Activated gamma-delta T cell treated with Interleukin-2 at 50 U/mL for 16 hours (primary cell): ENCODE measurements at places on chromosomes 2 and 18.
A peak's percentile ranks its signal among the peaks of the same experiment; 100 is the strongest.

DNA sequence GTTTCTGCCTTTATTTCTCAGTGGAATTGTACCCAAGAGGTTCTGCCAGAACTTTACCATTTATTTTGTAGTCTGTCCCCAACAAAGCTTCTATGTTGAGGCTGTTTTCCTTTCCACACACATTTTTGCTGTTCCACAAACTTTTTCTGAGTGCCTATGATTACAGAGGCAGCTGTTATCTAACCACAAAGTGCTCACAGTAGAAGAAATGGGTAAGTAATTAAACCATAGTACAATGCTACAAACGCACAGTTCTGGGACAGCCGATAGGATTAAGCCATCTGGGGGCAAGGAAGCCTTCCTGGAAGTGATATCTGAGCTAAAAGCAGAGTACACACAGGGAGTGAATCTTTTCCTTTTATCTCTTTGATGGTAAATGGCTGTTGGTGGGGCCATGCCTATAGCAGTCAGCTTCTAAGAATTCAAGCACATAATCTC is 3.9 kb upstream of the MGAT4A start:
- no peak for DNase-seq

- no peak for DNase-seq
These were observed 37.1 kb downstream of the AGFG1 start for GRCh38 chr2:227509076-227509475.

DNA sequence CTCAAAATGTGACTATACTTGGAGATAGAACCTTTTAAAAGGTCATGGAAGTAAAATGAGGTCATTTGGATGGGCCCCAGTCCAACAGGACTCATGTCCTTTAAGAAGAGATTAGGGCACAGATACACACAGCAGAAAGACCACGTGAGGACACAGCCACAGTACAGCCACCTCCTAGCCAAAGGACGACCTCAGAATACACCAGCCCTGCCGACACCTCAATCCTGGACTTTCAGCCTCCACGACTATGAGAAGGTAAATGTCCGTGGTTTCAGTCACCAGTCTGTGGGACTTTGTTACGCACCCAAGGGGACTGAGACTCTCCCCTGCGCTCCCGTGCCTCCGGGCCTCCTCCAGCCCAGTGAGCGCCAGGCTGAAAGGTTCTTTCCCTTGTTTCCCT is 30.2 kb upstream of the HPCAL1 start:
- no peak for DNase-seq

DNA sequence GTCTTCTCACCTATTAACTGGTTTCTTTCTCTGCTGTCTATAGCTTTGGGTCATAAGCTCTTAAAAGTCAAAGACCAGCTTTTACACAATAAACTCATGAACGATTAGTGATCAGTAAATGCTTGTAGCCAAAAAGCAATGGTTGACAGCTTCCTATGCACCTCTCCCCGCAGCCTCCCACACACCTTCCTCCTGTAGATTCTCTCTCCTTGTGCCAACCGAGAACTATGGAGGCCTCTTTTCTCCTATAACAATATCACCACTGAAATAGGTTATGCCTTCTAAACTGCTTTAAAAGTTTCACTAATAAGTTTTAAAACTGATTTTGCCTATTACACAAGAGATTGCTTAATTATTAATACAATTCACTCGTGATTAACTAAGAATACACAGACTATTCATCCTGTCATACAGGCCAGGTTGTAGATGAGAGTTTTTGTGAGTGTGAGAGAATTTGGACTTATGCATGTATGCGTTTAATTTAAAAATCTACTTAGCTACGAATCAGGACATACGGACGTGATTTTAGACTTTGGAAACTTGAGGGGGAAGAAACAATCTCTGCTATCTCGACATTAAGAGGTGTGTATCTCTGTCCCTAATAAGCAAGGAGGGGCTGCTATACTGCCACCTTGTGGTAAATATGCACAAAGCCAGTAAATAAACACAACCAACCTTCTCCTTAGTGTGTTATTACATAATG is 229.1 kb upstream of the RBBP8 start:
- no peak for DNase-seq

- no peak for DNase-seq
These were observed 135.4 kb downstream of the PHLPP1 start for GRCh38 chr18:62850619-62851306.

DNA sequence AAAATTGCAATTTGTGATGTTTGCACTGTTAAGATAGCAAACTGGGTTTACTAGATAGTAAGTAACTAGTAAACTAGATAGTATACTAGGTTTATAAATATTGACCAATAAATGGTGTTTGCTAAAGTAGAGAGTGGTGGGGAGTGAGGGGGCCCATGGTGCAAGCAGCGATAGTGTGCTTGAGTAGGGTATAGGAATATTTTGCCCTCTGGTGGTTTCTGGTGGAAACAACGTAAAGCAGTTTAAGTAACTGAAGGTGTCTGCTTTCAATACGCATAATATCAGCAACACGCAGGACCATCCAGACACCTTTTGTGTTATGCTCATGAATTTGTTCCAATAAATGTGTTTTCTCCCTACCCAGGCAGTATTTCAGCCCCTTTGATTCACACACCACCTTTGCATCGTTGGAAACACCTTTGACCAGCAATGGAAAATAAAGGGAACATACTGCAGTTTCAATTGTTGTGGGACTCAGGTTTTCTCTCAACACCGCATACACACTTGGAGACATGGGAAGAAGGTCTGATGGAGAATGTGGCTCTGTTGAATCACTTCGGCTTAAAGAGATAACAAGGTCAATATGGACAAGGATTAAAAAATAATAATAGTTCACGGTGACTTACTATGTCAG is 16.7 kb upstream of the STAT1 start:
- peak; percentile 39 for DNase-seq

DNA sequence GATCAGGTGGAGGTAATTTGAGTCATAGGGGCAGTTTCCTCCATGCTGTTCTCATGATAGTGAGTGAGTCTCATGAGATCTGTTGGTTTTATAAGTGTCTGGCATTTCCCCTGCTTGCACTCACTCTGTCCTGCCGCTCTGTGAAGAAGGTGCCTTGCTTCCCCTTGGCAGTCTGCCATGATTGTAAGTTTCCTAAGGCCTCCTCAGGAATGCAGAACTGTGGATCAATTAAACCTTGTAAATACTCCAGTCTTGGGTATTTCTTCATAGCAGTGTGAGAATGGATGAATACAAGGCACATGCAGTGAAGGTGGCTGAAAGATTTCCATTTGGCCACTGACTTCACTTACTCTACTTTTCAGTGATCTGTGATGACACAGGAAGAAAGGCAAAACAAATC is 133.7 kb downstream of the SH3BP4 start:
- no peak for DNase-seq

DNA sequence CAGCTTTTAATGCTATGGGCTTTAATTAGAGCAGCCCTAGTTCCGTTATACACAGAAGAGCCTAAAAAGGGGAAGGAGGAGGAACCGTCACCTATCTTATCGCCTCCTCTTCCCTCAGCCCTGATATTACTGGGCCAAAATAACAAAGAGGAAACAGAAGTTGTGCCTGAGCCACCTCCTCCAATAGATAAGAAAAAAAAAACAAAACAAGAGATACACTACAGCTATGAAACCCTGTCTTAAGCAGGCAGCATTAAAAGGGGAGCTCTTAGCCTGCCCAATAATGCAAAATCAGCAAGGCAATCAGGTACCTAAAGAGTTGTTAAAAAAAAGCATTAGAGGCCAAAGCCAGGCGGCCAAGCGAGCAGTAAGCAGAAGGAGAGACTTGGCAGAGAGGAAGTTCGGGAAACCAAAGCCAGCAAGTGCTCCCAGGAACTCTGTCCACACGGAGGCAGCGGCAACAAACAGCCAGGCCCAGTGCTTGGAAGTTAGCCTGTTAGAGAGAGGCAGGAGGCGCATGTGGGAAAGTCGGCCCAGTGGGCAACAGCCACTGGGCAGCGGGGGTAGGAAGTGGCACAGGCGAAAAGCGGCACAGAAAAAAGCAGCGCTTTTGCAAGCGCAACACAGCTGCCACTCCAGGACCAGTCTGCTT is 41.8 kb upstream of the PDK1 start:
- DNase-seq = no peak

GRCh38 chr2:241836292-241836691 is 22.4 kb downstream of the PDCD1 start:
- DNase-seq = no peak

GRCh38 chr2:174090476-174090875 is 125.3 kb upstream of the SP3 start:
- no peak for DNase-seq

GRCh38 chr2:96271995-96272394 is 6.0 kb downstream of the CIAO1 start:
- DNase-seq = no peak

- no peak for DNase-seq
These were observed 1073.1 kb upstream of the FANCL start for GRCh38 chr2:59314031-59314766.

DNA sequence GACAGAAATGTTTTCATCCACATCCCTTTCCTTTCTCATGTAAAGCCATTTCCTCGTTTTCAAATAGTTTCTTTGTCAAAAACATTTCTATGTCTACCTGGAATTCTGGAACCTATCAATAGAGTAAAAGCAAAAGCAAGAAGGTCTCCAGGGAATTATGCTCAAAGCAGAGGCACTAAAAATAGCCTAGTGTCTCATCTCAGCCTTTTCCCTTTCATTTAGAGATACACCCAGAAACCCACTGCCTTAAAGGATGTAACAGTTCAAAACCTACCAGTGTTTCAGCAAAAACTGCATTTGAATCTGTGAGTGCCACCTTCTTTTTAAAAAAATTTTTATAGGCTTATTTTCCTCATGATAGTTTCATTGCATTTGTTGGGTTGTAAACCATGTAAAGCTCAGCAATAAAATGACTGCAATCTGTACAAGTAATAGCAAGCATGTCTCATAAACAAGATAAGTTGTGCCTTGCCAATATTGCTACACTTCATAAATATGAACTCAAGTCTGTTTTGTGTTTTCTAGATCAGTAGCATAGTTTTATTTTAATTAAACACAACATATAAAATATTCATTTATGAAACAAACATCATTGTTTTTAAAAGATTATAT is 927.3 kb upstream of the ACVR2A start:
- no peak for DNase-seq

GRCh38 chr18:47180765-47181164 is 4.6 kb upstream of the IER3IP1 start:
- DNase-seq = no peak

- no peak for DNase-seq
These were observed 229.2 kb downstream of the BCL2 start for GRCh38 chr18:63090334-63090733.

- DNase-seq = no peak
These were observed 586 bp downstream of the PDE11A start for GRCh38 chr2:178072000-178072382.

DNA sequence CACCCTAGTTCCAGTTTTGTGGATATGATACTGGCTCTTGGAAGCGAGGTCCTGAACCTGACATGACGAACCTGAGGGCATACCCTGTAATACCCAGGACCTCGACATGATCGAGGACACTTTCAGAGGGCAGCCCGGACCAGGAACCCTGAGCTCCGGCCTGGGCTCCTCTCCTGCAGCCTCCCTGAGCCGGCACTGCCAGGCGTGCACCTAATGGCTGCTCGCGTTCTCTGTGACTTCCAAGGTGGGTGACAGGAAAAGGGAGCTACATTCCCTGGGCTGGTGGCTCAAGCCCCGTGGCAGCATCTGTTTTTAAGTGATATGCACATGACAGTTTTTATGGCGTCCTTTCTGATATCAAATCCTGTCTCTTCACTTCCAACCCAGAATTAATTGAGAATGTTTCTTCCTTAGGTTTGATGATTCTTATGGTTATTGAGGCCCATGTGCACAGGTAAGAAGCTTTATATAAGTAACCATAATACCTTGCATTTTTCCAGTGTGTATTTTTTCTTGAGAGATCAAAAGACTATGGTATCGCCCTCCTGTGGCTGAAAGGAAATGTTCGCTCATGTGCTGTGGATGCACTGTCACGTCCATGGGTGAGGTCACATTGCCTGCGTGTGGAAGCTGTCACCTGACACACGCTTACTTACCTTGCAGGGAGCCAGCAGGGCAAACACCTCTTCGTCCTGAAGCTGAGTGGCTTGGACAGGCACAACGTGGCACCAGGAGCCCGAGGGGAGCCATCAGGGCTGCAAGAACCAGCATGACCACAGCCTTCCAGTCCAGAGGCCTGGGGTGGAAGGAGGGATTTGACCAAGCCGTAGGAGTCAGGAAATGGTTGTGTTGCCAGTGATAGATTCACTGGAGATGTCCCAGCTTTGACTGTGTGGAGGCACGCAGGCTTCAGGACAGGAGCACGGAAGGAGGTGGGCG is 367.4 kb upstream of the MYT1L start:
- no peak for DNase-seq

GRCh38 chr2:196971574-196972279 is 45.2 kb upstream of the PGAP1 start:
- no peak for DNase-seq

- DNase-seq = no peak
These were observed 77.4 kb downstream of the LRRFIP1 start for GRCh38 chr2:237704501-237705434.

GRCh38 chr2:64918220-64918886 is 70.8 kb upstream of the SLC1A4 start:
- DNase-seq = no peak

DNA sequence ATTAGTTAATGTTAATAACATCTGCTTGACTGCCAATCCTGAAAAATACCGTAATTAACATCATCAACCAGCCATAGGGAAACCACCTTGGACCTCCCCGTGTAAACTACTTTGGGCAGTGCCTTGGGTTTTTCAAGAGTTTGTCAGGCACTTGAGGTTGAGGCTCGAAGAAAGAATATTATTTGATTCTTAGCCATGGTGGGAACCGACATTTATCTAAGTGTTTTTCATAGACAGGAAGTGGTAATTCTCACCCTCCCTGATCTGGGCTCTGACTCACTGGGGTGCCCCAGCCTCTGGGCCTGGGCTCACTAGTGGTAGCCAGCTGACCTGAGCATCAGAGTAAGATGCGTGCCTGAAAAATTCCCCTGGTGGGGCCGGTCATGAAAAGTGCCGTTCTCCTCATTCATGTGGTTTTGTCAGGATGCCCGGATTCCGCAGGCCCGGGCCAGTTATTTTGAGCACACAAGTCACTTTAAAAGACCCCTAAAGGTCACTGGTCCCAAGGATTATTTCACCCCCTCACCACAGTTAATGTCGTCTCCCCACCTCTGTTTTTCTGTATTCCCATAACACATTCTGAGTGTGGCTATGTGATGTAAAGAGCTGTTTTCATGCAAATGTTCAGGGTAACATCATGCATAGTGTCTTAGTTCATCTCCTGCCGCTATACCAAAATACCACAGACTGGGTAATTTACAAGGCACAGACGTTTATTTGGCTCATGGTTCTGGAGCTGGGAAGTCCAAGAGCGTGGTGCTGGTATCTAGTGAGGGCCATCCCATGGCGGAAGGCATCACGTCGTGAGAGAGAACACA is 21.6 kb upstream of the SPATA3 start:
- DNase-seq = peak; percentile 77

GRCh38 chr2:226048611-226049010 is 649.1 kb downstream of the NYAP2 start:
- DNase-seq = no peak

DNA sequence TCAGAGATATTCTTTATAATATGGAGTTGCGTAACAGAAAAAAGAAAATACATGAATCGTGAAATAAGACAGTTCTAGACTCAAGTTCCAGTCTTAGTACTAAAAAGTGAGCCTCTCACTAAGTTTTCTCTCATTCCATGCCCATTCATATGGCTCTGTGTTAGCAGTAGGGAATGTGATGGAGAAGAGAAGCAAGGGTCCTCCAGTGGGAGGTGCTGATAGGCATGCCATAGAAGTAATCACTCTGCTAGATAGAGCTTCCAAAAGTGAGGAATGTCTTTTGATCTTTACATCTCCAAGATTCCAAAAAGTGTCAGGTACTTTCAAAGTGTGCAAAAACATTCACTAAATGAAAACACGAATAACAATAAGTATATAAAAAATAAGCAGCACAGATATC is 678.4 kb downstream of the DCDC2C start:
- DNase-seq = no peak
